ENCODE measurements at places on chromosomes 13 and 19.

DNA sequence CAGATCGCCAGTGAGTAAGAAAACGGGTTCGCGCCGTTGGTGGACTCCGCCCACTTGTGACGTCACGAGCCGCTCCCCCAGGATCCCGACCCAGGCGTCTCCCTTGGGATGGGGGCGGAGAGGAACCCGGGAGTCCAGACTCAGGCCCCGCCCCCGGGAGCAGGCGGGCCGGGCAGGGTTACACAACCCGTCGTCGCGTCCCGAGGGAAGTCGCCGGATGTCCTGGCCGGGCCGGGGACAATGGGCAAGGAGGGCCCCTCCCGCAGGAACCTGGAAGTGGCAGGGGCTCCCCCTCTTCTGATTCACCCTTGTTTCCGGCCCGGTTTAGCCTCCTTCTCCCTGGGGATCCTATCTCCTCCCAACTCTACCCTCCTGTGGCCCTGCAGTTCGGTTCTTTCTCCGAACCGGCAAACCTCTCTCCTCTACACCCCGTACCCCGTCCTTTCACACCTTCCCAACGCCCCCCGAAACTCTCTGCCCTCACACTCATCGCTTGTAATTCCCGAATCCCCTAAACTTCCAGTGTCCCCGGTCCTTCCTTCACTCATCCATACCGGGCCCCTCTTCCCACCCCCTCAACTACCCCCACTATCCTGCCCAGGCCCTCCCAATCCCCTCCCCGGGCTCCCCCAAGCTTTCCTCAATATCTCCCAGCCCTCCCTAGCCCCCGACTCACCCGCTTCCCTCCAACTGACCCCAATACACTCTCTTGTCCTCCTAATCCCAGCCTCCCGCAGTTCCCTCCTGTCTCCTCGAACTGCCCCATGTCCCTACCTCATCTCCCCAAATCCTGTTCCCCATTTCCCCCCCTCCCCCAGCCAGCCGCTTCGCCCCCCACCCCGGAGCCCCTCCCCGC is 20.0 kb upstream of the ERCC1 start:
- peak; percentile 99 for DNase-seq

GRCh38 chr13:60111691-60112090 is 52.0 kb downstream of the DIAPH3 start:
- no peak for DNase-seq

- DNase-seq, result no peak
These were observed 32.4 kb downstream of the GPR42 start for GRCh38 chr19:35403116-35403760.

- no peak for DNase-seq
These were observed 778 bp upstream of the LRRC4B start for GRCh38 chr19:50568728-50569698.

GRCh38 chr19:53864308-53864836 is 3.3 kb upstream of the MYADM start:
- no peak for DNase-seq

DNA sequence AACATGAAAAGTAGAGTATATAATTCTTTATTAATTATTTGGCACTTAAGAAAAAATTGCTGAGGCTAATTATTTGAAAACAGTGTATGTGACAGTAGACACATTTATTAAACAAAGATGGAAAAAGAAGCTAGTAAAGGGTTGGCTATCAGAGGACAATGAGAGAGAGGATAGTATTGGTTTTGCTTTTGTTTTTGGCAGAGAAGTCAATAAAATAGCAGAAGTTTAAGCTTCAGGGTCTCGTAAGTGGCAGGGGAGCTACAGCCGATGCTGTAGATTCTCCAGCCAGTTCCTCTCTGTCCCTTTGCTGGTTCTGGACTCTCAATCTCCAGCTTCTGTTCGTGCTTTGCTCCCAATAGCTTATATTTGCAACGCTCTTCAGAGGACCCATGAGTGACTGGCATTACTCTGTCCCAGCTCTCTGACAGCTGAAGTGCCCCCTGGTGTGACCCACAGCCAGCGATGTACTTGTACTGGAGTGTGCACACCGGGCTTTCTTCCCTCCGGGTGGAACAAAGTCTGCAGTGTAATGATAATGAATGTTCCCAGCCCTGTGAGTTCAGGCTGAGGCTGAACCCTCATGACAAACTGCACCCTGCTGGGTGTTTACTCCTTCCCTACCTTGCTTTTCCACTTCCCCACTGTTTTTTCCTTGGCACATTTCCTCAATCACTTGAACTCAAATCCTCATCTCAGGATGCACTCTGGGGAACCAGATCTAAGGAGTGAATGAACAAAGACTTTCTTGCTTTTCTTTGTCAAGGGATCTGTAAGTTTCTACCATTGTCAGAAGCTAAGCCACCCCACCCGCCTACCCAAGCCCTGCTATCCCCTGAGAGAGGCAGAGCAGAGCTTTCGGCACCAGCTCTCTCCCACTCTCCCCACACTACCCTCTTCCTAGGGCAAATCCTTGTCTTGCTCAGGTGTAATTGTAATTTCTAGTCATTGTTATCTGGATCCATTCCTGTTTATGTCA is 254.8 kb downstream of the LHFPL6 start:
- DNase-seq, result no peak

DNA sequence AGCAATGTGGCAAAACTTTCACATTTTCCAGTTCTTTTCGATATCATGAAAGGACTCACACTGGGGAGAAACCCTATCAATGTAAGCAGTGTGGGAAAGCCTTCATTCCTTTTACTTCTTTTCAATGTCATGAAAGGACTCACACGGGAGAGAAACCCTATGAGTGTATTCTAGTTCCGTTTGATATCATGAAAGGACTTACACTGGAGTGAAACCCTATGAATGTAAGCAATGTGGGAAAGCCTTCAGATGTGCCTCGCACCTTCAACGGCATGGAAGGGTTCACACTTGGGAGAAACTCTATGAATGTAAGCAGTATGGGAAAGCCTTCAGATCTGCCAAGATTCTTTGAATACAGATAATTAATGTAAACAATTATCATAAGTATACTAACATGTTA is 14.5 kb upstream of the ZNF763 start:
- no peak for DNase-seq

GRCh38 chr19:10321417-10321797 is 5.6 kb upstream of the FDX2 start:
- no peak for DNase-seq

GRCh38 chr19:17200408-17201079 is 14.6 kb upstream of the USE1 start:
- DNase-seq, result no peak

DNA sequence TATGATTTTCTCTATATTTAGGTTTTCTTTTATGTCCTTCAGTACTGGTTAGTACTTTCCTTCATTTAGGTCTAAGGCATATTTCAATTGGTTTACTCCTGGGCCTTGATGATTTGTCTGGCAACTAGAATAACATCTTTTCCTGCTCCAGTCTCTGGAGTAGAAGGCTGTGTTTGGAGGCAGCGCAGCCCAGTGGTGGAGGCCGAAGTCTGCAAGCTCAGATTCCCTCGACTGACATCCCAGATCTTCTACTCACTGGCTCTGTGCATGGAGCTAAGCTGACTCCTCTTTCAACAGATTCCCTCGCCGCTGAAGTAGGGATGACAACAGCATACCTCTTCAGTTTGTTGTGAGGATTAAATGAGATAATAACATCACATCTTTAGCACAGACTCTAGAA is 141.0 kb downstream of the RAP2A start:
- peak; percentile 43 for DNase-seq

DNA sequence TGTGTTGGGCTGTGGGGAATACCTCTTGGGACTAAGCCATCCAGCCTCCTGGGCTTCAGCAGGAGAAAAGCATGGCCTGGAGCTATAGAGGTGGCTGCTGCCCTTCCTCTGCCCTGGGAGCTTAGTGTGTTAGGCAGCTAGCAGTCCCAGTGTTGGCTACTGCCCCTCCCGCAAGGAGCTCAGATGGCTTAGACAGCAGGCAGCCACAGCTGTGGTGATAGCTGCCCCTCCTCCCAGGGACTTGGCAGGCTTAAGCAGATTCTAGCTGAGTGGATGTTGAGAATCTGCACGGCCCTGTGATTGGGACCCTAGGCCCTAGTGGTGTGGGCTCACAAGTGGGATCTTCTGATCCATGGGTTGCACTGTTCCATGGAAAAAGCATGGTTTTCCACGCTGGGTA is 264.5 kb downstream of the TDRD3 start:
- no peak for DNase-seq

DNA sequence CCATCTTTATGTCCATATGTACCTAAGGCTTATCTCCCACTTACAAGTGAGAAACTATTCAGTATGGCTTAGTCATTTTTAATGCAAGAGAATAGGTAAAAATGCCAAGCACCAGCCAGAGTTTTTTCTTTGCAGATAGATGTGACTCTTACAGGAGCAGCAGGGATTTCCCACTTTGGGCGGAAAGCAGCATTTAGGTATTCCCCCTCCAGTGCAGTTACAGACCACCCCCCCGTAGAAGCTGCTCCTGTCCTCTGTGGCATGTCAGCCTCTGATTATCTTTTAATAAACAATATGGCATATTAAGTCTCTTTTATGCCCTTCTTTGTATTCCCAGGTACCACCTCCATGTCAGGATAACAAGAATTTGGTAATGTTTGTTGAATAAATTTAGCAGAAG is 24.7 kb upstream of the USPL1 start:
- DNase-seq, result no peak

GRCh38 chr13:87120476-87120875 is 550.7 kb upstream of the SLITRK5 start:
- peak; percentile 1 for DNase-seq

GRCh38 chr19:51473009-51473707 is 5.2 kb upstream of the CEACAM18 start:
- DNase-seq, result peak; percentile 55

GRCh38 chr13:106161146-106161545 is 374.3 kb downstream of the EFNB2 start:
- no peak for DNase-seq

DNA sequence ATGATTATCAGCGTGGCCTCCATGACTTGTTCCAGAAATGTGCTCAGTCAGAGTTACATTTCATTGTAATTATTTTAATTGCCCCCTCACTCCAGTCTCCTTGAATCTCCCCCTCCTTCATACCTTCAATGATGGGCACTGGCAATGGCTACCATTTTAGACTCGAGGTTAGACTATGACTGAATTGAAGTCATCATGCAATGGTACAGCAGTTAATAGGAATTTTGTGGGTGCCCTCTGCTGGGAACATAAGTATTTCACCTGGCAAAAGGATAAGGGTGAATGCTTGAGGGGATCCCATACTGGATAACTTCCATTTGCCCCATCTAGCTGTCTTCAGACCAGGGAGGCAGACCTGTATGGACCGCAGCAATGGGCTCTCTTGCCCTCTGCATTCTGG is 32.2 kb upstream of the USP12 start:
- DNase-seq, result peak; percentile 48

- DNase-seq, result no peak
These were observed 7.2 kb downstream of the PHF11 start for GRCh38 chr13:49502954-49503353.

GRCh38 chr19:19559931-19560330 is 21.9 kb downstream of the CILP2 start:
- DNase-seq, result no peak

GRCh38 chr19:49570138-49570856 is 10.1 kb downstream of the NOSIP start:
- DNase-seq, result peak; percentile 81

DNA sequence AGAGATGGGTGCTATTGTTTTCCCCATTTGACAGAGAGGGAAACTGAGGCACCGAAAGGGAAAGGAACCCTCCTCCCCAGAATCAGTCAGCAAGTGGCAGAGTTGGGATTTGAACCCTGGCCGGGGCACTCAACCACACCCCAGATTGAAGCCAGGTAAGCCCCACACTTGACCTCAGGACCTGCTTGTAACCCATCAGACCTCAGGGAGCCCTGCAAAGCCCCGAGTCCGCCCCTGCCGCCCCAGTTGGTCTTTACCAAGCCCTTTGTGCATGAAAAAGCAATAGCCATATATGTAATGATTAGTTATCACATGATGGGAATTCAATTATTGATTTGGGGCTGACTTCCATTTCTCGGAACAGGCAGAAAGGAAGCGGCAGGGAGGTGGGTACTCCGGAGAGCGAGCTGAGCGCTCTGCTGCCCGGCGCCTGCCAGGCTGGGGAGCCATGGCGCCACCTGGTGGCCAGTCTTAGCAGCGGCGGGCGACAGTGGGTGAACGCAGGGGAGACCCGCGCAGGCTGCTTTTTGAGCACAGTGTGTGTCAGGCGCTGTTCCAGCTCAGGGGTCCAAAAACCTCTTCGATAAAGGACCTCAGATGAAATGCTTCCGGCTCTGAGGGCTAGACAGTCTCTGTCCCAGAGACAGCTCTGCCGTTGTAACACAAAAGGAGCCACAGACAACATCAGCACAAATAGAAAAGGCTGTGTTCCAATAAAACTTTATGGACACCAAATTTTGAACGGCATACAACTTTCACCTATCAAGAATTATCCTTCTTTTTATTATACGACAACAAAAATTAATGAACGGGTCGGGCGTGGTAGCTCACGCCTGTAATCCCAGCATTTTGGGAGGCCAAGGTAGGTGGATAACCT is 82.9 kb upstream of the CACNA1A start:
- peak; percentile 52 for DNase-seq

DNA sequence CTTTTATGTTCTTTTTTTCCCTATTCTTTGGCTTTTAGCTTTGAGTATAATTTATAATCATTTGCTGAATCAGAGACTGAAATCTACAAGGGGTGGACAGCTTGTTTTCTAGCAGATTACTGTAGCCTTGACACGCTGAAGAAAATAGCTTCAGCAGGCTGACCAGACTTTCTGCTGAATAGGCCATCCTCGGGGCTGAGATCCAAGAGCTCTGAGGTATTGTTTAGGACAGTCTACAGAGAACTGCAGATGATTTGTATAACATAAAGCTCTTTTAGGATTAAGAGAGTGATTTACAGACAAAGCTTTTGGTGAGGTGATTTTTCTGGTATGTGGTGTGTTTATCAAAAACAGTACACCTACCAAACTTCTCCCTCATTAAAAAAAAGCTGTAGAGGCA is 16.8 kb downstream of the POLR1D start:
- peak; percentile 1 for DNase-seq

DNA sequence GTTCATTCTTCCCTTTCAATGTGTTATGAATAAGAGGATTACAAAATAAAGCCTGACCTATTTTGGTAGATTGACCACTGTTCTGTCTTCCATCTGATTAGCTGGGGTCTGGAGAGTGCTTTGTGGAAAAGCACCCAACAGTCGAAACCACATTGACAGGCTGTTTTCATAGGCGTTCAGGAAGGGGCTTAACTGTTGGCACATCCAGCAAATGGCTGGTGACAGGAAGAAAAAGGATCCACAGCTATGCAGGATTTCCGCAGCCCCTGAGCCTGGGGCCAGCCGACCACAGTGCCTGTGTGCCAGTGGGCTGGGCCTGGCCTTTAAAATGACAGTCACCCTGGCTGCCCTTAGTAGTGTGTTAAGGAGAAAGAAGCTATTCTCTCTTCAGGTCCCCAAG is 113.3 kb downstream of the SIPA1L3 start:
- DNase-seq, result no peak

DNA sequence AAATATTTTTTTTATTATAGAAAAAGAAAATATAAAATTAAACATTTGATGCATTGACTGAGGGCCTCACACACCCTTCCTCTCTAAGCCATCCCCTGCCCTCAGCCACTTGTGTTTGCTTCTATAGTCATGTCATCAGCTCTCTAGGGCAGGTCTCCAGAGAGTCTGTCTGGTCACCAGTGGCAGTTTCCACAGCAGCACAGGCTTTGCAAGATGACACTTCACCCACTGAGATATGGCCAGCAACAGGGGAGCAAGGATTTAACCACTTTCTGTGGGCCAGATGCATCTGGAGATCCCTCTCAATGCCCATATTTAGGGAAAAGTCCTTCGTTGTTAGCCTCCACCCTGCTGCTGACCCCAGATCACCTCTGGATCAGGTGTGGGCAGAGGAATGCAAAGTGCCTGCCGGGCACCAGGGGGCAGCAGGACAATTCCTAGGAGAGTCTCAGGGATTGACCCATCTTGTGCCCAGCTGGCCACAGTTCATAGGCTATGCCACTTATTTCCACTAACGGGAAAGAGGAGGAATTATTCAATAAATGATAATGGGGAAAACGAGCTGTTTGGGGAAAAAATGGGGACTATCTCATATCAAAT is 4.8 kb downstream of the ABCC4 start:
- no peak for DNase-seq

Data from M059J (cell line).